NK-92 treated with Interleukin-12 subunit alpha and Interleukin-12 subunit beta, amount 100 ng/mL, for 24 hours (cell line): ENCODE measurements at places on chromosomes 2 and 18.

DNA sequence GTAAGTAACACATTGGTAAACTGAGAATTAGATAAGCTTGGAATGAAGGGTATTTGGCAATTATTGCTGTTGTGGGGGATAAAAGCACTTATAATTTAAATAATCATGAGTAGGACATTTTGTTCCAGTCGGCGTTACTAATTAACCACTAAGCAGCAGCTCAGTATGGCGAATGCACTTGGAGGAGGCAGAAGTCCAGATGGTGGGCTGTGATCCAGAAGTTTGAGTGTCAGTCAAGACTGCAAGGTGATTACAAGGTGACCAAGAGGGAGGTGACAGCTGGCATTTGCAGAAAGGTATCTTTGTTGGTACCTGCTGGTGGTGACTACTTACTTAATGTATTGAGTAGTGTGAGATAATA lies 643.6 kb upstream of the FAM98A start:
- no peak for DNase-seq

DNA sequence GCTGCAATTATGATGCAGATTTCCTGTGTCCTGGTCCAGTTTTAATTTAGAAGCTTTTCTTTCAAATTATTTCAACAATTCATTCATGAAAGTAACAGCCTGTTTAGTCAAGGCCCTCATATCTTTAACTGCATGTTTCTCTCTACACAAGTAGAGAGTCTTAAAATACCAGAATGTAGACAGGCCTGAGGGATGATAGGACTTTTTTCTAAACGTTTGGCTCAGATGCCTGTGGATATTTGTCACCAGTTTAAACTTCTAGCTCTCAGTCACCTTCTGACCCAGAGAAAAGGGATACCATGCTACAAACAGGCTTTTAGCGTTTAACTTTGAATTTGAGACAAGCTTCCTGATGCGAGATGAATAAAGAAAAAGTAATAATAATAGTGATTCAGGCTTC lies 15.7 kb downstream of the COL5A2 start:
- DNase-seq, result no peak

- no peak for DNase-seq
Observed at GRCh38 chr2:185787227-185788145, 48.9 kb downstream of the FSIP2 start.

DNA sequence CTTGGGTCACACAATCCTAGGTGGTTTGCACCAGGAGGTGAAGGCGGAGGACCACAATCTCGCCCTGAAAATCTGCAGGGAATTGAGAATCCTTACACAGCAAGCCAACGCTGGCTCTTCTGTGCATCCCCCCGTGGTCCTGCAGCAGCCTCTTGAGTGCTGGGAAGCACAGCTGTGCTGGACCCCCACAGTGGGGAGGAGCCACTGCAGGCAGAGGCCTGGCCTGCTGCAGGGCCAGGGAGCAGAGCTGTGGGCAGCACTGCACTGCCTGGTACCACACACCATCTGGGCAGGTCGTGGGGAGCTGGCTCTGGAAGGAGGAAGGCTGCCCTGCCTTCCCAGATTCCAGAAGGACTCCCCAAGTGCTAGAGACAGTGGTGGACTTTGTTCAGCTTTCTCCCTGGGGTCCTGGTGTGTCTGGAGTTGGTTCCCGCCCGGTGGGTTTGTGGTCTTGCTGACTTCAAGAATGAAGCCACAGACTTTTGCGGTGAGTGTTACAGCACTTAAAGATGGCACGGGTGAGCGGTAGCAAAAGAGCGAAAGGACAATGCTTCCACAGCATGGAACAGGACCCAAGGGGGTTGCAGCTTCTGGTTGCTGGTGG lies 106.3 kb downstream of the FAM168B start:
- DNase-seq, result no peak

- no peak for DNase-seq
Observed at GRCh38 chr18:9711361-9712129, 3.4 kb downstream of the RAB31 start.

GRCh38 chr2:198314559-198315153 lies 510.3 kb downstream of the PLCL1 start:
- DNase-seq, result no peak

- DNase-seq, result no peak
Observed at GRCh38 chr2:139864821-139865302, 1084.7 kb upstream of the NXPH2 start.

GRCh38 chr2:112818094-112818902 lies 18.3 kb downstream of the IL1B start:
- DNase-seq, result no peak

- no peak for DNase-seq
Observed at GRCh38 chr2:15259356-15259756, 301.8 kb downstream of the NBAS start.

- DNase-seq, result no peak
Observed at GRCh38 chr18:73942081-73942625, 205.5 kb downstream of the FBXO15 start.

GRCh38 chr2:186459009-186459408 lies 27.1 kb upstream of the ZC3H15 start:
- no peak for DNase-seq

DNA sequence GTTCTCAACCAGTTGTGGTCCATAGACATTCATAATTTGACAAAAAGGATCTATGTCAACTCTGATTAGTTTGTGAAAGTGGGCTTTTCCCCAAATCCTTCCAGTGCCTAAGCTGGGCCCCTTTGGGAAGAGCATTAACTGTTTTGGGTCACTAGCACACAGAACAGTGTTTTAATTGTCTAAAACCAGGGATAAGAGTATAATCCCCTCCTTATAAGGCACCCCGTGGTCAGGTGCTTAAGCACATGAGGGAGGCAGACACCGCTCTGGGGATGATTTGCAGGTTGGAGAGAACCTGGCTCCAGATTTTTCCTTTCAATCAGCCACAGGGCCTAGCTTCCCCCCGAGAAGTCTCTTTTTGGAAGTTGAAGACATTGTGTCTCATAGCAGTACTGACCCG lies 53.6 kb upstream of the RFX8 start:
- DNase-seq, result no peak

- DNase-seq, result no peak
Observed at GRCh38 chr2:69007169-69007568, 5.8 kb upstream of the ANTXR1 start.
